ENCODE measurements at places on chromosomes 6 and 20.

GRCh38 chr6:129698430-129698829 lies 11.5 kb downstream of the ARHGAP18 start:
- no peak for DNase-seq

- DNase-seq = no peak
Observed at GRCh38 chr20:11705512-11705911, 212.2 kb upstream of the BTBD3 start.

DNA sequence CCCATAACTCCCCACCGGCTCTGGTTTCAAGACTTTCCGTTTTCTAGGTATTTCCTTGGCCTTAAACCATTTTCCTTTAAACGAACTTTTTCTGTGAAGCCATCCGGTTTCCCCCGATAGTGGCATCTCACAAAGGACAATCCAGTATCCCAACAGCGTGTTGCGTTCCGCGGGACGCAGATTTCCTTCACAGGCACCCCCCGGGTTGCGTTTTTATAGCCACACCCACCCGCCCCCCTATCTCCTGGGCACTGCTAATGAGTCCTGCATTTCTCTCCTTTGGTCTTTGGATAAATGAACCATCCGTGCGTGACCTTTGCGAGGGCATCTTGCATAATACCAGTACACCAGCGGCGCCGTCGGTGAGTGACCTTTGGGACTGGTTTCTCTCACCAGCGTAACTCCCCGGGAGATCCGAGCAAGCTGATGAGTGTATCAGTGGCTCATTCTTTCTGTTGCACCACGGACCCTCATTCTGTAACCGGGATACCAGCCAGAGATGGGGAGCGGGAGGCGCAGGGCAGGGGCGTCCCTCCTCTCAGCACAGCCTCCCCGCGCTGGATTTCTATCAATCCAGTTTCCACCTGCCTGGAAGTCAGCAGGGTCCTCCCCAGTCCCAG lies 586 bp upstream of the NQO2 start:
- peak; percentile 51 for DNase-seq

DNA sequence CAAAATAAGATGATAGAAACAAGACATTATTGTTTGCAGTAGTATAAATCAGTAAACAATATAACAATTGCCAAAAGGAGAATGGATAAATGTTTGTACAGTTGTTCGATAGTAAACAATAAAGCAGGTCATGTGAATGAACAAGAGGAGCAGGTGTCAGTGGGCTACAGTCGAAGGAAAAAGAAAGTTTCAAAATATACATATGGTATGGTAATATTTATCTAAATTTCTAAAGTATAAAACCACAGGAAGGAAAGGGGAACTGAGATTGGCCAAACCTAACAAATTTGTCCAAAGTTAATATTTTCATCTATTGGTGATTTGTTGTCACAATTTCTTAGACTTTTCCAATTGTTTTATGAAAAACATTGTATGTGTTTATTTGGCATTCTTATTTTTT lies 110.9 kb downstream of the SH3BGRL2 start:
- DNase-seq = no peak

- DNase-seq = peak; percentile 3
Observed at GRCh38 chr20:49037962-49038387, 8.1 kb upstream of the CSE1L start.

DNA sequence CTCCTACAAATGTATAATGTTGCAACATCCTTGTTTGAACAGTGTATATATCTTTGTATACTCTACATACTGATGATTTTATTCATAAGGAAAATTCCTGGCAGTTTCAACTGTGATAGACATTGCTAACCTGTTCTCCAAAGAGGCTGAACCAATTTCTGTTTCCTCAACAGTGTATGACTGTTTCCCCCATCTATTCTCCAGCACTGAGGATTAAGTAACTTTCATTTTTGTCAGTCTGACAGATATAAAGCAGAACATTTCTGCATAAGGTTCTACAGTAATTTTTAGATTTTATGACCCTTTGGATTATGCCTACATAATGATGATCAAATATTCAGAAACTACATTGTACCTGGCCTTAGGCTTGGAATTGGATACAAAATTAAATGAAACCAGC lies 9.9 kb downstream of the PPP1R16B start:
- DNase-seq = no peak

GRCh38 chr6:29489286-29489685 lies 1.5 kb upstream of the MAS1L start:
- no peak for DNase-seq

DNA sequence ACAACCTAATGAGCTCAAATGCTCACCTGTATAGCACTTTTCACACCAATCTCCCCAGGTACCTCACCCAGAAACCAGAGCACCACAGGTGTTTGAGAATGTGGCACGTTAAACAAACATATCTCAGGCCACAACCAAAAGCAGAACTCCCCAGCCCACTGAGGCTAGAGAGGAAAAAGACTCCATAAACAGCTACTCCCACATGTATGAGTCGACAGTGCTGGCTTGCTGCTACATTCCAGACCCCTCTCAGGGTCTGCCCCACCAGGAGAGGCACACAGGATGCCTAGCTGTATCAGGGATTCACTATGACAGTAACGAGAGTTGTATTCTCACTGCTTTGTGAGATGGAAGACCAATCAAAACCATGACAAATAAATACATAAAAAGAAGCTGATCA lies 242.6 kb upstream of the ARID1B start:
- no peak for DNase-seq

DNA sequence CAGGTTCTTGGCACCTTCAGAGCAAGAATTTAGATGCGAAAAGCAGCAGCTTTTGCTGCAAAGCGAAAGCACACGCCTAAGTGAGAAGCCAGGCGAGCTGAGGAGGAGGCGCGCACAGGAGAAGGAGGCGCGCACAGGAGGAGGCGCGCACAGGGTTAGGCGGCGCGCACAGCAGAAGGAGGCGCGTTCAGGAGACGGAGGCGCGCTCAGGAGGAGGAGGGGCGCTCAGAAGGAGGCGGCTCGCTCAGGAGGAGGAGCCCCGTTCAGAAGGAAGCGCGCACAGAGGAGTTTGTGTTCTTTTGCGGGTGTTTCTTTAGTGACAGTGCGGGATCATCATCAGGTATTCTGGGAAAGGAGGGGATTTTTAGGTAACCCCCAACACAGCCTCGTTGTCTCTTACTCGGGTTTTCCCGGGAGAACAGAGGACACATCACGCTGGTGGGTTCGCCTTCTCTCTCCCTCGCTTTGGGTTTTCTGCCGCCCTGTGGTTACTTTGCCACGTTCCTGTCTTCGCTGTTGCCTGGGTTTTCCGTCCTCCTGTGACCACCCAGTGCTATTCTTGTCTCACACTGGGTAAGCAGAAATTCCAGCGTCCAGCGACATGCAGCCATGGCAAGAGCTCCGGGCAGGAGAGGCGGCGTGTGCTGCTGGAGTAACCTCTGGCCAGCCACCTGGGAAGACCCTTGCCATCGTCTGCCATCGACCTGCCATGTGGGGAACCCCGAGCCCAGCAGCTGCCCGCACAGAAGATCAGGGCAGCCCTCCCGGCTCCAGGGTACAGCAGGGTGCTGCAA lies 47.0 kb downstream of the WDR27 start:
- peak; percentile 32 for DNase-seq

DNA sequence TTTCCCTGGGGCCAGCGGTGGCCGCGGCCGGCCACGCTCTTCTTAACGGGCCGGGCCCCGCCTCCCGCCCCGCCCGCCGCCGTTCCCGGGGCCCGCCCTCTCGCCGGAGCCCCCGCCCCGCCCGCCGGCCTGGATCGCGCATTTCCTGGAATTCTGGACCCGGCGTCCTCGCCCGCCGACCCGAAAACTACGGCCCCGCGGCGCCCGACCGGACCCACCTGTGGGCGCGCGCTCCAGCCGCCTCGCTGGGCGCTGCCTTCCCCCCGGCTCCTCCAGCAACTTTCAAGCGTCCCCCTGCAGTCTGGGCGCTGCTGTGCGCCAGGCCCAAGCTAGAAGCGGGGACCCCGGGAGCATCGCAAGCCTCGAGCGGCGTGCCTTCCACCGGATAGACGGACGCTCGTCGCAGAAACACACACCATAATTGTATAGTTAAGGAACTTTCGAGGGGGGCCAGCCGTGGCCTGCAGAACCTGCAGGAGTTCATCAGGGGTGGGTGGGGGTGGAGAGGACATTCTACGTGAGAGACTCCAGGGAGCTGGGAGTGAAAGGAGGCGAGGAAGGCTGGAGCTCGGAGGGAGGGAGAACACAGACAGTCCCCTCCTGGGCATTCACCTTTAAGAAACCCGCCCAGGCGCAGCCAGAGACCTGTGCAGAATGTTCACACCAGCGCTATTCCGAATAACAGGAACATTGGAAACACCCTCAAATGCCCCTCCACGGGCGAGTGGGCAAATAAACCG lies at the start of gene ADA:
Gene ADA (minus strand): TSS at position 16 of the 740 bp plus-strand sequence. CDS start 92 bp downstream, outside the sequence.
- DNase-seq = no peak

GRCh38 chr20:44571362-44571988 lies 10.9 kb upstream of the PKIG start:
- DNase-seq = no peak

DNA sequence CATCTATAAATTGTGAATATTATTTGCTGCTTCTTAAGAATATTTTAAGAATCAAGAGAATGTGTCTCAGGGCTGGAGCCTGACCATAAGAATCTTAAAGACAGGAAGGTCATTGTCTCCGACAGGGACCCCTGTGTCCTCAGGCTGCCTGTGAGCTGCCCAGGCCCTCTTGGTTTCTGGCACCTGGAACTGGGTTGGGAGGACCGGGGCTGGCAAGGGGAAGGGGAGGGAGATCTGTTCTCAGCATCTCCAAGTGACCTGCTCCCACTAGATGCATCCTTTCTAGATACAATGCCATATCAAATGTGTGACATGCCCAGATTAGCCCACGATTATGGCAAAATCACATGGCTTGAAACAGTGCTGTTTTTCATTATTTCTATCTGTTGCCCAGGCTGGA lies 110.5 kb downstream of the SCML4 start:
- no peak for DNase-seq

DNA sequence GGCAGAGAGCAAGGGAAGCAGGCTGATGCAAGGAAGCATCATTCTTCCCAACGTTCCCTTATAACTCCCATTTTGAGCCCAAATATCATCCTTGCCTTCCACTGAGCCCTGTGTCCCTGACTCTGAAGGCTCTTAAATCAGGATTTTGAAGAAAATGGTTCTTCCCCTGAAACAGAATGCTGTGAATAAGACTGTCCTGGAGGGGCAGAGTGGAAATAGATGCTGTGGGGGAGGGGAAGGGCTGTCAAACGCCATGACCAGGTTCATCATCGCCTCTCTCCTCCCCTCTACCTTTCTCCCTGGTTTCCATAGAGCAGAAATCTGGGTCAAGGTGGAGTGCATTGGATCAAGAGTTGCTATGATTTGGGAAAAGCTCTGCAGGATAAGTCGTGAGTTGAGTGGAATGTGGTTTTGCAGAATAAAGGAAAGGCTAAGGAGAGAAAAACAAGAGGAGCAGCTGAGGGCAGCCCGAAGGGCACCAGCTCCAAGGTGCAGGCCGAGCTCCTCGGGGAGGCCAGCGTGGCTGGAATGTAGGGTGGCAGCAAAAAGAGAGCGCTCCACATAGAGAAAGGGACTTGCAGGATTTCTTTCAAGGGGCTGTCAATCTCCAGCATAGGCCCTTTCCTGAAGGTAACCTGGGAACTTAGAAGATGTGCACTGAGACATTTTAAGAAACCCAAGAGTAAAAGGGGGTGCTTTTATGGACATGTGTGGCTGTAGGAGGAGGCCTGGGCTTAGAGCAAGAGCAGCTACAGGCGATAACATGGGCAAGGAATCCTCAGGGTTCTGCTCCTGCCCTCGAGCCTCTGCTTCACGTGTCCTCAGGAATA lies 120.8 kb upstream of the CDYL start:
- DNase-seq = no peak

DNA sequence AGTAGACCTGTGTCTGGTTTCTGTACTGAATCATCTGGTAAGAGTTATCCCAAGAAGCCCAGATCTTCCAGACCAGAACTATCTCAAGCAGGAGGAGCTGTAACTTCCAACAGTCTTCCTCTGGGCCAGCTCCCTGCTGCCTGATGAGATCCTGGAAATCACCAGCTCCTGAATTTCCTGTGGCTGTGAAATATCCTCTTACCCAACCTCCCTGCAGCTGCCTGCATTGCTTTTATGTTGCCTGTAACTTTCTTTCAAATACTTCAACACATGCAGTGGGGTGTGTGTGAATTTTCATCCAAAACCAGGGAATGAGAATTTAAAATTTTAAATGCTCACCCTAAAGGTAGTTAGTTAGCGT lies 160.5 kb upstream of the LAMP5 start:
- no peak for DNase-seq

DNA sequence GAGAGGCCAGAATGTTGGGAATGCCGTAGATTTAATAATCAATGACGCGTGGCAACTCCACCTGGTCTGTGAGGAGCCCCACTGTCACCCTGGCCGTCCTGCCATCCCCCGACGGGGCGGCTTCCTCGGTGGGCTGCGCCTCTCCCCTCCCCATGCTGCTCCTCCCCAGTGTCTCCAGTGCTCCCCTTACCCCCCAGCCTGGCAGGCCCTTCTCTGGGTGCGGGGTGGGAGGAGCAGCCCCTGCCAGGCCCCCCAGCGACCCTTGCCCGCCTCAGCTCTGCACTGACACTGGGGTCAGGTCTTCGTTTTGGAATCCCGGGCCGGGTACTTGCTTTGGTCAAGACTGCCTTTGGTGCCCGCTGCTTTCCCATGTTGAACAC lies 82.3 kb upstream of the FRMD1 start:
- no peak for DNase-seq

GRCh38 chr6:34152806-34153520 lies 7.1 kb upstream of the GRM4 start:
- no peak for DNase-seq

- peak; percentile 22 for DNase-seq
Observed at GRCh38 chr6:31356216-31356945, 598 bp downstream of the HLA-B start.

- DNase-seq = no peak
Observed at GRCh38 chr20:4161401-4162251, 146.3 kb upstream of the RNF24 start.

DNA sequence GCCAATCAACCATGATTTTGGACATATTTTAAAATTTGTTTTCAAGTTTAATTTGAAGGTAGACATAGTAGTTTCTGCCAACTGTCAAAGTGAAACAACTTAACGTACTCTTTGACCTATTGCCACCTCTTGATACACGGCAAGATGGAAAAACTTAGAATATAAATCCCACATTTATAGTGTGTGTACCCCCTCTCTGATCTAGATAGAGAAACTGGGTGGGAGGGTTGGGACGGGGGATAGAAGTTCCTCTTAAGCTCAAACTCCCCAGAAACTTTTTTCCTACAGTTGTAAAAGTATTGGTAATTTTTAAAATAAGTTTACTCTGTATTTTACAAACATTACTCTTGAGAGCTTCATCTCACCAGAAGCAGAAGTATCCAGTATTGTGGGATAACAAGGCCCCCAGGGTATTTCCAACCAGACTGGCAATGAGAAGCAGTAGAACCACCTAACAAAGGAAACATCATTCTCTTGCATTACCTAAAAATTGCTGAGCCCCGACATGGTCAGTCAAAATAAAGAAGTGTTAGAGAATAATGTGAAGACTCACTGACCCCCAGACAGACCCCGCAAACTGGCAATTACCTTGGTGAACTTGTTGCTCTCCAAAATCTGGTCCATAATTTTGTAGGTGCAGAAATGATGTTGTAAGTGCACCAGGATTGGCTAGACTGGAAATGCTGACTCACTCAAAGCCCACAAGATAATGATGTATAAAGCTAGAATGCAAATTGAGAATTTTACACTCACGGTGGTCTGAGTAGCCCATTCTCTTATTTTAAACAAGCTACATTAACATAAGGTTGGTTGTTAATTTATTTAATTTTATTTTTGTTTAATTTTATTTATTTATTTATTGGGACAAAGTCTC lies 74.7 kb upstream of the TNFAIP3 start:
- DNase-seq = no peak

All from activated gamma-delta T cell treated with anti-CD3 and anti-CD28 coated beads, Interleukin-2, amount 50 U/mL, for 16 hours (primary cell).